NCI-H1694 treated with DMSO at 0.1 percent for 48 hours (cell line): ENCODE measurements at places on chromosomes 16 and 17.

GRCh38 chr16:1990351-1991134 lies 773 bp downstream of the SYNGR3 start:
- no peak for DNase-seq

DNA sequence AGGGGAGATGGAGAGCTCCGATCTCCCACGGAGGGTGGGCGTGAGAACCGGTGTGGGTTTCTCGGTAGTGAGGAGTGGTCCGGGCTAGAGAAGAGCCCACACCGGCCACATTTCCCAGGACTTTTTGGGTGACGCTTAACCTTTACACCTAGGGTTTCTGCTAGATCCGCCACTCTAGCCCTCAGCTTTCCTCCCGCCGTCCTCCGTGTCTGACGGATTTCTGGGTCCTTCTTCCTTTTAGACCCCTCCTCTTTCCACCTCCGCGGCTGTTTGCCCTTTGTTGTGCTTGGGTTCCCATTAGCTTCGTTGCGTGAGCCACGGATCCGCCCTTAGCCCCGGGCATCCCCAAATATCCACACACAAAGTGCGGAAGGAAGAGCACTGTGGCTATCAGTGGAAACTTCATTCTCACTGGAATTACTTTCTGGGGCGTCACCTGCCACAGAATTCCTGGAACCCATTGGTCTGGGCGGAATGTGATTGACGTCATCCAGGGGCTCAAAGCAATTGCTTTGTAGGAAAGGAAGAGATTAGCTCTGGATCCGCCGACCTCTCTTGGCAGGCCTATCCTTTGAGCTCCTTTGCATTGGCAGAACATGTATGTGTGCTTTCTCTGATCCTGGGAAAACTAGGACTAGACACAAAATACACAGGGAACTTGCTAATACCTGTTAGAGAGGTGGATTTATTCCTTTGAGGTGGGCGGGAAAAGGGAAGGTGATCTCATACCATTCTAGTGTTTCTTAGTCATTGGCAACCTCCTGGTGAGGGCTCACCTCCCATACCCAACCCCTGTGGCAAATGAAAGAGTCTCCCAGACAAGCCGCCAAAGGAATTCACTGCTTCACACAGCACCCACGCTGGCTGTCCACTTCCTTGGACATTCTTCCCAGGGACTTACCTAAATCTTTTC lies 654 bp downstream of the TNFAIP1 start:
- DNase-seq = peak; percentile 7

DNA sequence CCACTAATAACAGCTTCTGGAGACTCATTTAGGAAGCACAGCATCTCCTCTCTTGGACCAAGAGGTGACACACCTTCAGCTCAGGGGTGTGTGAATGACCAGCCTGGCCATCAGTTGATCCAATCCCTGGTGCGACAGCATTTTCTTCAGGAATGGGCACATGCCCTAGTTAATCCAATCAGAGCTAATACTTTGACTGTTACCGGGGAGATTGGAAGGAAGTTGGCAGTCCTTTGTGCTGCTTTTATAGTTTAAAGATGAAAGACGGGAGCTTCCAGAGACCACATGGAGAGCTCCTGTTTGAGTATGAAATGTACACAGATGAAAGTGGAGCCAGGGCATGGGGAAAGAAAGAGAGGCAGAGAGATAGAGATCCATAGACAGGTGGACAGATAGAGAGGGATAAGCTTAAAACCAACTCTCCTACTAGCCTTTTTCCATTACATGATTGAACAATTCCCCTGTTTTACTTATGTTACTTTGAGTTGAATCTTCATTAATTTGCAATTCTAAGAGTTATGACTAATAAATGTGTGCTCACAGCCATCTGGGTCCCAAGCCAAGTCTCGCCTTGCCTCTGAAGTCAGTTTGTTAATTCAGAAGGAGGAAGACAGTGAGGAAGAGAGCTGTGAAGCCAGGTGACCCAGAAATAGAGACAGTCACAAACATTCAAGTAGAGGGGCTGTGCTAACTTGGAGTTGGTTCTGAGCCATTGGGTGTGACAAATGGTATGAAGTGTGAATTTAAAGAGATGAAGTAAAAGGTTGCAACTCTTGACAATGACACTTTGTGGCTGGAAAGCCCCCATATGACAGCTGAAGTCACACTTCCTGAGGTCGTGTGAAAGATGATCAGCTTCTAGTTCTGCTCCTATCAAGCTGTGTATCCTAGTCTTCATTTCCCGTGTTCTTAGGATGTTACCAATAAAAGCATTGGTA lies 120.0 kb upstream of the GOT2 start:
- no peak for DNase-seq

GRCh38 chr17:5241861-5242671 lies 7.4 kb upstream of the SCIMP start:
- no peak for DNase-seq

- no peak for DNase-seq
These were observed 196.6 kb upstream of the CIBAR2 start for GRCh38 chr16:85308611-85309540.

- peak; percentile 67 for DNase-seq
These were observed 22.7 kb downstream of the TMEM235 start for GRCh38 chr17:78253946-78254672.

DNA sequence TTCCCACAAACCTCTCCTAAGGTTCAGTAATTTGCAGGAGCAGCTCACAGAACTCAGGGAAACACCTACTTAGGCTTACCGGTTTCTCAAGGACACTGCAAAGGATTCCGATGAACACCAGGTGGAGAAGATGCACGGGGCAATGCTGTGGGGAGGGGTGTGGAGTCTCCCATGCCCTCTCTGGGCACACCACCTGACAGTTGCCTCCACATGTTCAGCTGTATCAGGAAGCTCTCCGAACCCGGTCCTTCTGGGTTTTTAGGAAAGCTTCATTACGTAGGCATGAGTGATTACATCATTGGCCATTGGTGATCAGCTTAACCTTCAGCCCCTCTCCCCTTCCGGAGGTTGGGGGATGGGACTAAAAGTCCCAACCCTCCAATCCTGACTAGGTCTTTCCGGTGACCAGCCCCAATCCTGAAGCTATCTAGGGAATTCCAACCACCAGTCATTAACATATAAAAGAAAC lies 21.6 kb downstream of the C17orf58 start:
- no peak for DNase-seq

DNA sequence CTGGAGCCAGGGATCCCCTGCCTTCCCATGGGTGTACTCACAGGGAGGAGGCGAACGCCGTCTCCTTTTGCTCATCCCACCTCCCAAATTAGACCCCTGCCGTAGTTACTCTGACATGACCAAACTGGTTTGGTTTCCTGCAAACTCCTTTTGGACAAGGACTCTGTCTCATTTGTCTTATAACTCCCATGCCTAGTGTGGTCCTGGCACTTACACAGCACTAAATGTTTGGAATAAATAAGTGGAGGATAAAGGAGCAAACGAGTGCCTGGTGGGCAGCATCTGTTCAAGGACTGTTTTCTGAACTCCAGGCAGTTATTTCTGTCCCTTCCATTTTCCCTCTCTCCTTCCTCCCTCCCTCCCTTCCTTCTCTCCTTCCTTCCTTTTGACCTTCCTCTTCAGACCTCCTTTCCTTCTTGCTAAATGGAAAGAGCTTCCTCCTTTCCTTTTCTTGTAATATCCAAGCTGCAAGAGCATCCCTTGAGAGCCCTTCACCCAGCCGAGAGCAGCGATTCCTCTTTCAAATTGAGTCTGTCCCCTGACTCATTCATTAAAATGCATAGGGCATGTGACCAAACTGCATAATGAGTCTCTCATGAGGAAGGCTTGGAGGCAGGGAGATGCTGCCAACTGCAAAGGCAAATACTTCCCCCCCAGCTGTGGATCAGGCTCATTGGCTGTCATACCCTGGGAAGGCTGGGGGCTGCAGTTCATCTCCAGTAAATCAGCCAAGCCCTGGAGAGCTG lies 36.8 kb downstream of the CHD9 start:
- peak; percentile 95 for DNase-seq

GRCh38 chr17:58327363-58328194 lies 1.0 kb downstream of the TSPOAP1 start:
- no peak for DNase-seq

DNA sequence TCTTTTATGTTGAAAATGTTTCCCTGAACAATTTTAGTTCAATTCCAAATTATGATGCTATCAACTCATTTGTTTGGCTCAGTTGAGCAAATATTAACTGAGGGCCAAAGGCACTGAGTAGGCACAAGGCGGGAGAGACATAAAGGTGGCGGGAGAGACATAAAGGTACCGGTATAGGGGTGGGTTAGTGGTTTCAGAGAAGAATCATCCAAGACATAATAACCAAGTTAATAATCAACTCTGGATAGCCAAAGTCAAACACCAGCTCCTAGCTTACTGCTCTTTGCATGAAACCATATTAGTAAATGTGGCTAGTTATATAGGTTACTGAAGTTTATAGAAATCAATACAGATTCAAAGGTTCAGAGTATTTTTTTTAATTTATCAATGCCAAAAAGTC lies 91.7 kb downstream of the RPGRIP1L start:
- DNase-seq = no peak

GRCh38 chr17:31902693-31903092 lies 1.2 kb upstream of the UTP6 start:
- no peak for DNase-seq

DNA sequence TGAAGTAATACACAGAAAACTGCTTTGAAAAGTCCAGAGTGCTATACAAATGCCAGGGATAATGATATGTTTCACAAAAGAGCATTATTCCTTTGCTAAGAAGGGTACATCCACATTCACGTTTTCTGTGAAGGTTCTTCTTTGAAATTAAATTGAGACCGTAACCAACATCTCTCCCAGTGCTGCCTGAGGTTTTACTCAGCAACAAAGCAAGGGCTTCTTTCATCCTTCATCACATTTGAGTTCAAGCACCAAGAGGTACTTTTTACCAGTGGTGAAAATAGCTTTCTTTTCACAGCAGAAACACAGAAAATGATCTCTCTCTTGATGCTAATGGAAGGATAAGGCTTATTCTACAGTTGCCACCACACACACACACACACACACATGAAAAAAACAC lies 113.3 kb downstream of the TOX3 start:
- DNase-seq = no peak

DNA sequence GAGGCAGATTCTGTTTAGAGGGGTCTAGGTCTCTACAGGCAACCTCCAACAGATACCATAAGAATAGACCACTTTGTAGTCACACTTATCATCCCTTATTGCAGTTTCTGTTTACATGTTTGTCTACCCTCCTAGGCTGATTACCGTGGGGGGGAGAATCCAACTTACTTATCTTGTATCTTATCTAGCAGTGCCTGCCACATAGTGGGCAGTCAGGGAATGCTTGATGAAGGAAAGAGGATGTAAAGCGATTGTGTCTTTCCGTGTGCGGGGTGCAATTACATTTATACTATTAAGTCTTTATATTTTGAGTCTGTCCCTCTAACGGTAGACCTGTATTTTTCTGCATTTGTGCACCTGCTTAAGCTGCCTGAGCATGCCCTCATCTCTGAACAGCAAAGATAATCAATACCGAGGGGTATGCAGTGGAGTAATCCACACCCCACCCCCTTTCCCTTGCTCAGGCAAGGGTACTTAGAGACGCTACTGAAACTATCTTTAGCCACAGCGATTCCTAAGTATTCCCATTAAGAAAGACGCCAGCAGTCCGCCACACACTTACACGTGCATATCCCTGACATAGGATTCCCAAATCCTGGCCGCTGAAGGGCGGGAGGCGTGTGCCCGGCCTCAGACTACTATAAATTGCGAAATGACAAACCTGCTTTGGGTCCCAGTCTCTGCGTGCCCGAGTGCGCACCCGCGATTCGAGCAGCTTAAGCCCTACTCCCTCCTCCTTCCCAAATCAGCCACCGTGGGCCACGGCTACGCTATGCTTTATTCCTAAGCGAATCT lies 635 bp upstream of the AATF start:
- DNase-seq = peak; percentile 77
